Stimulated activated CD8-positive, alpha-beta memory T cell treated with anti-CD3 and anti-CD28 coated beads, Interleukin-15, amount 100 ng/mL, for 24 hours (primary cell): ENCODE measurements at places on chromosomes 4 and X.

GRCh38 chr4:53633608-53634007 lies 42.3 kb upstream of the LNX1 start:
- no peak for DNase-seq

GRCh38 chrX:42021058-42021457 lies 97.7 kb upstream of the CASK start:
- DNase-seq = no peak

DNA sequence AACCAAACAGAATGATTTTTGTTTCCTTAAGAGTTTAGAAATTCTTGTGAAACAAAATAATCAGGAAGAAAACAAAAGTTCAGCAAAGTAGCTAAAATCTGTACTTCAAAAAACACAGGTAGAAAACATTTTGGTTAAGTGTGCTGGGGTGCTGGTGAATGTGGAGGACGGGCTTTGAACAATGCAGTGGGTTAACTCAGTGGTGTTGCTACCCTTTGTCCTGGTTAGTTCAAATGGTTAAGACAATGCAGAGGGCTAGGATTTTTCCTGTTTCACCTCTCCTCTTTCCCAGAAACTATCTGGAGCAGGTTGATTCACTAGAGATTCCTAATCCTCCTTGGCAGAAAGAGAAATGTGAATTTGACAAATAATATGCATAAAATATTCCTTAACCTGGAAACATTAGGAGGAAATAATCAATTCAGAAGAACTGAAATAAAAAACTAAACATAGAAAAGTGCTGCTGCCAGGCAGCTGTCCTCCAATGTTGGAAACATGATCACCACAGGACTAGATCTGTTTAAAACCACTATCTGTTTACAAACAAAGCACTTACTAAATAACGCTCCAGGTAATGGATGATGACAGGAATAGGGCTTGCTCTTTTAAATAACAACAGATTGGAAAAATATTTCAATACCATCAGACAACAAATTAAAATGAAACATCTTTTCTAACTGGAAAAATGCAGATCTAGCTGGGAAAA lies 148.9 kb downstream of the MAML3 start:
- no peak for DNase-seq

GRCh38 chr4:9384126-9384525 lies 21.2 kb downstream of the USP17L30 start:
- DNase-seq = no peak

DNA sequence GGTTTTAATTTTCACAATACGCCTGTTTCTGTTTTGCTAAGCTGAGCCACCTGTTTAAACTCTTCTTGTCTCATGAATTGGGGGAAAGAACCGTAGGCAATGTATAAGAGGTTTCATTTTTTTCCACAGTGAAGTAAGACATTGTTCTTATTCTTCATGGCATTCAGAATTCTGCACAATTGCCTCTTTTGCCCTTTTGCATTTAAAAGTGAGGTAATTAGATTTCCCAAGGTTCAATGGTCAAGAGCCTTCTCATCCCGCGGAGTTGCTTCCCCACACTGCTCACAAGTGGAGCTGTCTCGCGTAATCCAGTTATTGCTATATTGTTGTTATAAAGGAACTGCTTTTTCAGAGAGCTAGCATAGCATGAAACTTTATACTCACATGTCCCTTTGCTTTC lies 90.9 kb upstream of the SPRY1 start:
- DNase-seq = no peak

DNA sequence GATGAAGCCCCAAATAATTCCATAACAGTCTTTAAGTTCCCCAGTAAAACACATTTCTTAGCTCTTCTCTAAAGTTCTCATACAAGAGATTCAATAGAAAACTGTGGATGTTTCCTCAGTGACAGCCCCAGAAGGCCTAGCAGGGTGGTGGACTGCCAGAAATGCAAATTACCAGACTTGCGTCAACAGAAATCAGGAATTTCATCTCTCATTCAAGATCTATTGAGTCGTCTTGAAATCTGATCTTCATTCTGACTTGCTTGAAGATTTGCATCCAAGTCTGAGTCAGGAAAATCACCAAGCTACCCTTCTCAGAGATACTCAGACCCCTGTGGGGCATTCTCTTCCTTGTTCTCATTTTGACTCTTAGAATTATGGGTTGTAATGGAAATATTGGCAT lies 68.9 kb upstream of the NDP start:
- no peak for DNase-seq

DNA sequence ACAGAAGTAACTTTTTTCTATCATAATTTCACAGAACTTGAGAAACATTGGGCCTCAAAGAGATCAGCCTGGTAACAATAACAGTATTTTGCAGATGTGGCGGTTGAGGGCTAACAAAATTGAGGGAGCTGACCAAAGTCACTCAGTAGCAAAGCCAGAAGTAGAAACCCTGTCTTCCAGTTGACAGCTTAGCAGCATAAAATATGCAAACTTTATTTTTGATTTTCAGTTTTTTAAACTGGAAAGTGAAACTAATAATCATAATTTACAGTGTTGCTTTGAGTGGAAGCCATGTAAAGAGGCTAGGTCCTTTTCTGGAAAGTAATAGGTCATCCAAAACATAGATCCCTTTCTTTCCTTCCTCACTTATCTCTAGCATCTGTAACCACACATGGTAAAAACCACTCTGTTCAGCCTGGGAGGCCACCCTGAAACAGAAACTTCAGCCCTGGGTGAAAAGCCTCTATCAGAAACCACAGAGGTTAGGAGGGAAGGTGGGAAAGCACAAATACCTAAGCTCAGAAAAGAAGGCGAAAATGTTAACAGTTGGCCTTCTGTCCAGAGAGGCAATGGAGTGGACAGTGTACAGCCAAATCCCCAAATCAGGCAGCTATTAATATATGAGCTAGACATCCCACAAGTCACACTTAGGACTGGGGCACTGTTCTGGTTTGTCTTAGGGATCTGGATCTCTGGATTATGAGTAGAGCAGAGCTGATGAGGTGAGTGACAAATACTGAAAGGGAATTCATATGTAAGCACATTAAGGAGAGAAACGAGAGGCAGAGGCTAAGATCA lies 61.1 kb upstream of the ARSJ start:
- DNase-seq = no peak

- no peak for DNase-seq
These were observed 2.6 kb upstream of the ZNF674 start for GRCh38 chrX:46547857-46548256.

DNA sequence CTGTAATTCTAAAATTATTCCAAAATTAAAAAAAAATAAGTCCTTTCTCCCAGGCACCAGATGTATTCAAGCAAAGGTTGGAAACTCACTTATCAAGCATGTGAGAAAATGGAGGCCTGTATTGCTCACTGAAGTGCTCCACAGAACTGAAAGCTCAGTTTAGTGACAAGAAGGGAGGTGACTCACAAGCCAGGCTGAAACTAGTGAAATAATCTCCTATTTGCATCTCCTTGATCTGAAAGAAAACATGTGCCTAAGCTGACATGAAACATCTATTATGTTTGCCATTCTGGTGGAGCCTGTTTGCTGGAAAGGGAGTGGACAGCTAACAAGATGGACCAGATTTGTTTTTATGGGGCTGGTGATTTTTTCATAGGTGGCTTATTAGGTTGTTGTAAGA lies 54.0 kb upstream of the AMELX start:
- DNase-seq = no peak

DNA sequence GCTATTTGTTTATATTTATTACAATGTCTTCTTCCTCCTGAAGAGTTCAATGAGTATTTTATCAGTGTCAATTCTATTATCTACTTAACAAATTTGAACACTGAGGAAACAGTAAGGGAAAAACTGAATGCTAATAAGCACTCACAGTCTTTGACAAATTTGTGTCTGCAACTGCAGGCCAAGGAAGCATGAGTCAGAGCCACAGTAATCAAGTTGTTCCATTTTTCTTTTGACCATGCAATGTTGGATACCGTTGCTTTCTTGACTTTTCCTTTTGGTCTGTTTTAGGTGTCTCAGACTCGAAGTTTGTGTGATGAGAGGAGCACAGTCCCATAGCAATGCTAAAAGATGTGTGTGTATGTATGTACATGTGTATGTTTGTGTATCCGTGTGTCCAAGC lies 359.6 kb downstream of the IL1RAPL1 start:
- DNase-seq = no peak

DNA sequence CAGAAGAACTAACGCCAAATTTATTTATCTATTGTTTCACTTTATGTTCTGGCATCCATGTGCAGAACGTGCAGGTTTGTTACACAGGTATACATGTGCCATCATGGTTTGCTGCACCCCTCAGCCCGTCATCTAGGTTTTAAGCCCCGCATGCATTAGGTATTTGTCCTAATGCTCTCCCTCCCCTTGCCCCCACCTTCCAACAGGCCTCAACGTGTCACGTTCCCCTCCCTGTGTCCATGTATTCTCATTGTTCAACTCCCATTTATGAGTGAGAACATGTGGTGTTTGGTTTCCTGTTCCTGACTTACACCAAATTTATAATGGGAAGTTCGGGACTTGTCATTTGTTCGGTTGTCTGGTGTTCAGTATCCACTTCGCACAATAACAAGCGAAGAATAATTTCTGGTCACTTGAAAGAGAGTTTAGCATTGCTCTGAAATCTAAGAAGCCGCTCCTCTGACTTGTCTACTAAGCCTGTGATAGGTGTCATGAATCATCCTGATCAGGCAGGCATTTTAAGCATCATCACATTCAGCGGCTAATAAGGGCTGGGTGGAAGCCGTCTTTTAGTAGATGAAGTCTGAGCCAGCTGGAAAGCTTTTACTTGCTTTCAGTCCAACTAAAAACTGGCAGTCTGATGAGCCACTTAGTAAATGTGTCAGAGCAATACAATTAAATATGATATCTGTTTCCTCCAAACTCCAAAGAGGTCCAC lies 1065.7 kb upstream of the PABPC4L start:
- DNase-seq = no peak

DNA sequence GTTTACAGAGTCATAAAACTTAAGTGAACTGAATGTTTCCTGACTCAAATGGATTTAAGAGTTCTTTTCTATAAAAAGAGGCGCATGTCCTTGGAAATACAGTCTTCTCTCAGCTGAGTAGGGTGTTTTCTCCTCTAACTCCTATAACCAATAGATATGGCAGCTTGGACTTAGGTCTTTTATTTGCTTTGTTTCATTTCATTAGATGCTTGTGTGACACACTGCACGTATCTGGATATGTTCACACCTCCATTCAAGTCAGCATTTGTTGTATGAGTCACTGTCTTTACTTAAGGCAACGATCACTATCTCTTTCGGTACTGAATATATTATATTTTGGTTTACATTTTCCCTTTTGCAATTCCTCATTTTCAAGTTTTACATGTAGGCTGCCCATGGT lies 136.6 kb downstream of the ARSF start:
- no peak for DNase-seq

GRCh38 chr4:172750910-172751309 lies 417.7 kb upstream of the GALNT7 start:
- DNase-seq = no peak

GRCh38 chrX:123504630-123505270 lies 228.1 kb downstream of the THOC2 start:
- no peak for DNase-seq

DNA sequence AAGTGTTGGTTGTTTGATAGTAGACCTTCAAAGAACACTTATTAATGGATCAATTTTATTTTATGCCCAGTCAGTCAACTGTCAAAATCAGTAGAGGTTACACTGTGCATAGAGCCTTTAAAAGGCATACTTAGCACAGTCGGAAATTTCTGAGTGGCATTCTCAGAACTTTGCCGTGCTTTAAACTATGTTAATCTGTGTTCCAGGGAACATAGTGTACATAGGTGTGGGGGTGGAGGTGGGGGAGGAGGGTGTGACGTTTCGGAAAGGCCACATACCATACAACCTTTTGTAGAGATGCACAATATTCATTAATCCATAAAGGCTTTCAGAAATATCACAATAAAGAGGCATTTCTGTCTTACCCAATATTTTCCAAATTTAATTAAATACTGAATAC lies 75.8 kb downstream of the RS1 start:
- no peak for DNase-seq

DNA sequence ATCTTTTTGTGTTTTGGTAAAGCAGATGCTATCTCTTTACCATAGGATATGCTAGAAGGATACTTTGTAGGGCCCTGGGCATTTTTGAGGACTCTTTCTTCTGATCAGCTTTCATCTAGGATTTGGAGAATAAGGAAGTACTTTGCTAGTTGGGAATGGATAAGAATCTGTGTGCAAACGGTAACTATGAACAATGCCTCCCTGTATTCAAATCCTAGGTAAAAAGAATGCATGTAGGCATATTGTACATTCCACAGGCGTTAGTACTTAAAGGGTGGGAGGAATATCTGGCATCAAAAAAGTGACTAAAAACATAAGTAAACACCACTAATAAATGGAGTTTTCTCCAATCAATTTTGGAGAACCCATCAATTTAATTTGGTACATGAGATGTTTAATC lies 59.7 kb downstream of the SH3BGRL start:
- DNase-seq = no peak

DNA sequence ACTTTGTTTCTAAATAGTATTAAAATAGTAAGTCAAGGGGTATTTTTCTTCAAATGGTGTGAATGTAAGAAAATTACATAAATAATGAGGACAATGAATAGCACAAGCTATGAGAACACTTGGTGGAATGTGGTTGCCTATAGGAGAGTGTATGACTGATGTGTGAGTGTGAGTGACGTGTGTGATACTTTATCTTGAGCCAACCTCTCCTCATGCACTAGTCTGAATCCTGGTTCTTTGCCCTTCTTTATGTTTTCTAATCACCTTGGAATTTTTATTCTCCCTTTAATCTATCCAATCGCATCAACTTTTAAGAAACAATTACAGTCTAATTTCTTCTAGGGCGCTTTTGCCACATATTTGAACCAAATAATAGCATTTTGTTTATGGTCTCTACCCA lies 98.2 kb downstream of the YIPF7 start:
- DNase-seq = no peak

DNA sequence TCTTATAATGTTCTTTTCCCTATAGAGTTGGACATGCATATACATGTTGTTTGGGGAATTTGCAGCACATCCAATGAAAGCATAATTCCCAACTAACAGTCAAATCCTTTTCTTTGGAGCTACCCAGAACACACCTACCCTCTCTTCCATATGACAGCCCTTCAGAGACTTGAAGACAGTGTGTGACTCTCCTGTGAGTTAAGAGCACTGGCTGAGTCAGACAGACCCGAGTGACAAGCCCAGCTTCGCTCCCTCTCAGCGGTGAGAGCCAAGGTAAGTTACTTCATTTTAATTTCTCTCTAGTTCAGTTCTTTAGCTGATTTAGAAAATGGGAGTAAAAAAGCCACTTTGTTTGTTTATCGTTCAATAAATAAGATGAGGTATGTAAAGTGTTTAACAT lies 86.3 kb downstream of the RTL9 start:
- DNase-seq = no peak

DNA sequence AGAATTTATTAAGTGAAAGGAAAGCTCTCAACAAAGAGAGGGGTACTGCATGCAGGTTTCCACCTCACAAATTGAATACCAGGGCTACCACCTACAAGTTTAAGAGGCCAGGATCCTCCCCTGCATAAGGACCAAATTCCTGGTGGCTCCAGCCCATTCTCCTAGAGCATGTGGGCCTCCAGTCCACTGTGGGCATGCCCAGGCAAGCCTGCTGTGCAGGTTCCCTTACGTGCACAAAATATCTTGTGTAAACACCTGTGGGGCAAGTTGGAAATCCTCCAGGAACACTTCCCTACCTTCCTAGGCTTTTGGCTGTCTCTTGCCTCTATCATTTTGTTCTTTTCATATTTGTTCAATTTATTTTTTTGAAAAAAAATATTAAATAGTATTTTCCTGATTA lies 724.3 kb downstream of the ARAP2 start:
- DNase-seq = no peak

GRCh38 chrX:51192104-51192503 lies 140.5 kb upstream of the NUDT10 start:
- no peak for DNase-seq

GRCh38 chrX:116246261-116246660 lies 75.7 kb downstream of the AGTR2 start:
- no peak for DNase-seq
